Stimulated activated CD4-positive, alpha-beta T cell treated with anti-CD3 and anti-CD28 coated beads, TNF-alpha, amount 100 ng/mL, for 24 hours (primary cell): ENCODE measurements at places on chromosomes 5 and 9.

- DNase-seq, result no peak
These were observed 46.7 kb downstream of the TNFSF8 start for GRCh38 chr9:114883709-114884108.

DNA sequence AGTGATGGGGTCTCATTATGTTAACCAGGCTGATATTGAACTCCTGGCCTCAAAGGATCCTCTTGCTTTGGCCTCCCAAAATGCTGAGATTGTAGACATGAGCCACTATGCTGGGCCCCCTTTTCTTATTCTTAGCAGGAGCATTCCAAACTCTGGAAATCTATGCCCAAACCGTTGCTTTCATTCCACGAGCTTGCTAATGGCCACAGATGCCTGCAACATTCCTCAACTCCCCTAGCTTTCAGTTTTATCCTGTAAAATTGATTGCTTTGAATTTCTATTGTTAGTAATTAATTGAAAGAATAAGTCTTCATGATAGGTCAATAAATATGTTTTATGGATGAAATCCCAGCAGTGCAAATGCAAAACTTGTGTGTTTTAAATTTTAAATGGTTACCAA, 564.8 kb upstream of the WWC1 start:
- DNase-seq, result no peak

DNA sequence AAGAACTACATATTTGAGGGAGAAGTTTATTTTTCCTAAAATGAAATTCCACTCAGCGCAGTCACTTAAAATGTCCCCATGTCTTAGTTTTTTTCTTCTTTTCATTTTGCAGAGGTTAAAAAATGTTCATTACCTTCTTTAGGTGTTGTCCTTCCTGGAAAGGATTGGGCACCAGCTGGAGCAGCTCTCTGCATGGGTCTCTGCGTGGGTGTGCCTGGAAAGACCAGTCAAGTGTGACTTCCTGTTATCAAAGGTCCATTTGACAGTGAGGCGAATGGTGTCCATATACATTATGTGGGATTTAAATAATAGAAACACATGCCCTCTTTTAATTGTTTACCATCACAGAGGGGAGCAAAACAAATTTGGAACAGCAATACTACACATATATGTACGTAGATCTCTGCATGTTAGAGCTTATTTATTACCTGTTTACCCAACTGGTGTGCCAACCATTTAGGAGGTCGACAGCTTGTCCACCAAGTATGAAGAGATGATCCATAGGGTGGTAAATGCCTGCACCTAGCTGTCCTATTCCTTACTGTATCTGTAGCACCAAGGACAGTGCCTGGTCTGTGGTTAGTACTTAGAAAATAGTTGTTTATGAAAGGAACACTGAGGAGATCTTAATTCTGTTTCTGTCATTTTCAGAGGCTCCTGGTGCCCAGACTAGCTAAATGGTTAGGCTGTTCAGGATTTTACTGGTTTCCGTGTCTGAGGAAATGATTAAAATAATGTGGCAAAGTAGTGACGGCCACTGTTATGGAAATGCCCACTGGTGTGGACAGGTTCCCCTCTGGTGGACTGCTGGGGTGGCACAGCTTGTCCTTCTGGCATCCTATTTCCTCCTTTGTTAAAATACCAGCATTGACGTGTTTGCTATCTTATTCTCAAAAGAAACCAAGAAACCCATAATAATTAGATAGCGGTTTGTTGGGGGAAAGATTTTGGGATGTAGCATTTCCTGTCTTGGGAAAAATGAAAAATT, 200.4 kb downstream of the MAST4 start:
- DNase-seq, result no peak

DNA sequence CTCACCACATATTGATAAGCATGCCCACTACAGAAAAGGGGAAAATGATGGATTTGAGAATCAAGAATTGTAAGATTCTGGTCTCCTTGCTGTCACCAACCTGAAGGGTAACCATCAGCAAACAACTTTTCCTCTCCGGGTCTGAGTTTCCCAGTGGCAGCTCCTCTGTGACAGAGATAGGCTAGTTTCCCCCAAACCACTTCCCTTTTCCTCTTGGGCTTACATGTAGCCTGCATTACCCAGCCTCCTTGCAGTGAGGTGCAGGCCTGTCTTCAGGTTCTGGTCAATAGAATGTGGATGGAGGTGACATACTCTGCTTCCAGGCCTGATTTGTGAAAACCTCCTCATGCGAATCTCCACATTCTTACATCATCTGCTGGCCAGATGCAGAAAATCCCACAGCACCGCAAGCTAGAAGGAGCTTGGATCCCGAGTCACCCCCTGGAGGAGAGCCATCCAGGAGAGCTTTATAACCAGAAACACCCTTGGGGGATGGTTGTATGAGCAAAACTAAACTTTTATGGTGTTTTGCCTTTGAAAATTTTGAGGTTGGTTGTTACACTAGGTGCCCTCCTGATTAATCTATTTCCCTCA, 206.1 kb downstream of the RGS3 start:
- DNase-seq, result no peak
